Natural killer cell (primary cell): ENCODE measurements at places on chromosomes 4 and X. TPM values are rescaled to one million over a fixed set of nuclear protein-coding genes. Genes with fewer than 3 reads are reported as not detected.

DNA sequence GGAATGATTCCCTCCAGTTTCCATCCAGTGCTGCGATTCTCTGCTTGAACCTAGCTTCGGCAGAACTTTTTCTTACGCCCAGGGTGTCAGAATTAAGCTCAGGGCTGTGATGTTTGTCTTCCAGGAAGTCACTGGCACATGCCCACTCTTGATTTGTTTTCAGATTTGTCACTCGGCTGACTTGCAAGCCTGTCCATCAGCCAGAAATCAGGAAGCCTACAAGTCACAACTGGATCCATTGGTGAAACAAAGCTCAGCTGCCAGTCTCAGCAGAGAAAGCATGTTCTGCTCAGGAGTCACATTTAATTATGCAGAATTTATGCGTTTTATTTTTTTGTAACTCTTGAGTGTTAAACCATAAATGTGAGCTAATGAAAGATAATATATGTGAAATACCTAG lies 38.2 kb upstream of the PNPLA4 start:
- H3K27ac ChIP-seq, result no peak overlapping the region
- no peaks in the 10 kb centered on the region for H3K36me3 ChIP-seq
- DNase-seq, result no peak
- no peaks in the 10 kb centered on the region for H3K27me3 ChIP-seq
- no peaks in the 10 kb centered on the region for H3K4me1 ChIP-seq

GRCh38 chr4:56755901-56756300 lies 65.6 kb downstream of the SPINK2 start:
- H3K4me1 ChIP-seq, result peaks cover 32% of the 10 kb centered on the region
- no peaks in the 10 kb centered on the region for H3K27me3 ChIP-seq
- H3K36me3 ChIP-seq, result no peaks in the 10 kb centered on the region
- H3K4me3 ChIP-seq, result no peak overlapping the region
- H3K27ac ChIP-seq, result no peak overlapping the region
- no peak for DNase-seq

DNA sequence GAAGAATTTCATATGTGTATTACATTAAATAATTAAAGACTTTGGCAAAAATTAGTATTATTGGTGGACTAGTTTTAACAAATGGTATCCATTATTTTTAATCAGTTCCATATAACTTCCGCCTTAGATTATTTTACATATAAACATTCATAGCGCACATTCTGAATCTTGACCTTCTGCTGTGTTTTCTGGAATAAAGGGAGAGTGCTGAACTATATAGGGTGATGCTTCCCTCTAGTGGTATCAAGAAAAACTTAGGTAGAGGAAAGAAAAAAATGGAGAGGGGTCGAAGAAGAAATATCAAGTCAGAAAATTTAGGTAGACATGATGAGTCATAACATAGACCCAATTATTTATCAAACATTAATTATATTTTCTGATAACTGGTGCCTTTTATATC lies 155.6 kb upstream of the PACRGL start:
- no peak for DNase-seq
- H3K4me3 ChIP-seq, result no peak overlapping the region
- H3K4me1 ChIP-seq, result no peaks in the 10 kb centered on the region
- no peaks in the 10 kb centered on the region for H3K27me3 ChIP-seq
- no peak overlapping the region for H3K27ac ChIP-seq
- no peaks in the 10 kb centered on the region for H3K36me3 ChIP-seq

- no peak overlapping the region for H3K4me3 ChIP-seq
- H3K4me1 ChIP-seq, result no peaks in the 10 kb centered on the region
- H3K36me3 ChIP-seq, result no peaks in the 10 kb centered on the region
- DNase-seq, result no peak
Observed at GRCh38 chr4:173883821-173884220, 353.8 kb upstream of the HAND2 start.

GRCh38 chr4:19319607-19320006 lies 932.1 kb upstream of the SLIT2 start:
- H3K36me3 ChIP-seq, result no peaks in the 10 kb centered on the region
- no peak for DNase-seq
- no peaks in the 10 kb centered on the region for H3K4me1 ChIP-seq
- no peak overlapping the region for H3K27ac ChIP-seq
- no peaks in the 10 kb centered on the region for H3K27me3 ChIP-seq
- no peak overlapping the region for H3K4me3 ChIP-seq

MAD2L1 gene
- 2.6 TPM for total RNA-seq

GRCh38 chr4:90349636-90350035 lies 222.4 kb downstream of the CCSER1 start:
- H3K27me3 ChIP-seq, result no peaks in the 10 kb centered on the region
- H3K4me1 ChIP-seq, result no peaks in the 10 kb centered on the region
- H3K36me3 ChIP-seq, result no peaks in the 10 kb centered on the region
- H3K4me3 ChIP-seq, result no peak overlapping the region
- DNase-seq, result no peak

- peaks cover 10% of the 10 kb centered on the region for H3K4me1 ChIP-seq
- H3K27me3 ChIP-seq, result no peaks in the 10 kb centered on the region
- no peak overlapping the region for H3K4me3 ChIP-seq
- no peak overlapping the region for H3K27ac ChIP-seq
Observed at GRCh38 chrX:13428053-13428786, 108.4 kb upstream of the ATXN3L start.

DNA sequence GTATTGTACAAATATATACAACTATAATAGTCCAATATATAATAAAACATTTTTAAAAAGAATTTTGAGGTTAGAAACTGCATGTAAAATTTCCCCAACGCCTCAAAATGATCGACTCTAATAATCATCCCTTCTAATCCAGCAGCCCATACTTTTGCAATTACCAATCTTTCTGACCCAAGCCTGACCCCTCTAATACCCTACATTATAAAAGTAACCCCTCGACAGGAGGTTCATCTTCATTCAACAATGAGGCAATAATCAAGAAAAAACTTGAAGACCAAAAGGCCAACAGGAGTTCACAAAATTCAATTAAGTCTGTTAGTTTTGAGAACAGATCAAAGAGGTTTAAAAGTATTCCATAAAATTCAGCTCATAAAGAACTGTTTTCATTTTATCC lies 393.5 kb downstream of the GPM6A start:
- no peak for DNase-seq
- no peaks in the 10 kb centered on the region for H3K36me3 ChIP-seq
- H3K4me3 ChIP-seq, result no peak overlapping the region
- H3K27me3 ChIP-seq, result no peaks in the 10 kb centered on the region

USP26 gene
- not detected for total RNA-seq

TCP11X2 gene
- not detected for total RNA-seq

CXorf49 gene
- total RNA-seq, result not detected

DNA sequence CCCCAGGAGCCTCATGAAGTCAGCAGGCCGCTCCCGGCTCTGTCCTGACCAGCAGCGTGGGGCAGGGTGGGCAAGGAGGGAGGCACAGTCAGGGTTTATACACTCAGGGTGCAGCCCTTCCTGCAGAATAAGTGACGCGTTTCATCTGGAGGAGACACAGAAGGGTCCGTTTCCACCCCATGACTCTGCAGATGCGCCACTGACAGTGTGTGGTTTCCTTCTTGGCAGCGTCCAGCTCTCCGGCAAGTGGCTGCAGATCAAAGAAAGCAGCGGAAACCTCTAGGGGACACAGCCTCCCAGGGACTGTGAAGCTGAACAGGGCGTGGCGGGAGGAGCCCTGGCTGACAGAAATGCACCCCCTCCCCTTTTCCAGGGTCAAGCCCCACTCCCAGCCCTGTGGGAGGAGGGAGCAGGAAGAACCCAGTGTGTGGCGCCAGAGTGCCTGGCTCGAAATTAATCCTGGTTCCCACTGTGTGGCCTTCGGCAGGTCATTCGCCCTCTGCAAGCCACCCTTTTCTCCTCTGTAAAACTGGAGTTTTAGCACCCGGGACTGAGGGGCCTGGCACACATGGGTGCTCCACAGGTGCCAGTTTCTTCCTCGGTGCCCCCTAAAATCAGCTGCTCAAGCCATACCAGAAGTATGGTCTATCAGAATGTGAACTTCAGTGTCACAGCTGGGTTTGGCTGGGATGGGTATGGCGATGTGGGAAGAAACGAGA lies 17.3 kb upstream of the TBC1D14 start:
- H3K36me3 ChIP-seq, result no peaks in the 10 kb centered on the region
- DNase-seq, result no peak
- peak overlapping the region; percentile 5 for H3K27ac ChIP-seq
- peaks cover 50% of the 10 kb centered on the region for H3K4me1 ChIP-seq

DNA sequence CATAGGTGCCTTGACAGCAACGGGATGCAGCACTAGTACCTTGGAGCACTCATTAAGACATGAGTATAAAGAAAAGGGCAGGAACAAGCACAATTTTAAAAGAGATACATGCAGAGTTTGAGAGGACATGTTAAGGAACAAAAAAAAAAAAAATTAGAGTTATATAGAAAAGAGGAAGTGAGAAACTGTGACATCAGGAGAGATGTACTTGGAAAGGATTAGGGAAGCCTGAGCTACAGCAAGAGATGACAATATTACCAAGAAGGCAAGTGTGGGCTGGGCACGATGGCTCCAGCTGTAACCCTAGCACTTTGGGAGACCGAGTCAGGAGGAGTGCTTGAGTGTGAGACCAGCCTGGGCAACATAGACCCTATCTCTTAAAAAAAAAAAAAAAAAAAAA lies 37.4 kb downstream of the GPR143 start:
- DNase-seq, result no peak
- no peak overlapping the region for H3K27ac ChIP-seq
- H3K27me3 ChIP-seq, result no peaks in the 10 kb centered on the region
- H3K4me3 ChIP-seq, result no peak overlapping the region
- no peaks in the 10 kb centered on the region for H3K4me1 ChIP-seq
- no peaks in the 10 kb centered on the region for H3K36me3 ChIP-seq

DNA sequence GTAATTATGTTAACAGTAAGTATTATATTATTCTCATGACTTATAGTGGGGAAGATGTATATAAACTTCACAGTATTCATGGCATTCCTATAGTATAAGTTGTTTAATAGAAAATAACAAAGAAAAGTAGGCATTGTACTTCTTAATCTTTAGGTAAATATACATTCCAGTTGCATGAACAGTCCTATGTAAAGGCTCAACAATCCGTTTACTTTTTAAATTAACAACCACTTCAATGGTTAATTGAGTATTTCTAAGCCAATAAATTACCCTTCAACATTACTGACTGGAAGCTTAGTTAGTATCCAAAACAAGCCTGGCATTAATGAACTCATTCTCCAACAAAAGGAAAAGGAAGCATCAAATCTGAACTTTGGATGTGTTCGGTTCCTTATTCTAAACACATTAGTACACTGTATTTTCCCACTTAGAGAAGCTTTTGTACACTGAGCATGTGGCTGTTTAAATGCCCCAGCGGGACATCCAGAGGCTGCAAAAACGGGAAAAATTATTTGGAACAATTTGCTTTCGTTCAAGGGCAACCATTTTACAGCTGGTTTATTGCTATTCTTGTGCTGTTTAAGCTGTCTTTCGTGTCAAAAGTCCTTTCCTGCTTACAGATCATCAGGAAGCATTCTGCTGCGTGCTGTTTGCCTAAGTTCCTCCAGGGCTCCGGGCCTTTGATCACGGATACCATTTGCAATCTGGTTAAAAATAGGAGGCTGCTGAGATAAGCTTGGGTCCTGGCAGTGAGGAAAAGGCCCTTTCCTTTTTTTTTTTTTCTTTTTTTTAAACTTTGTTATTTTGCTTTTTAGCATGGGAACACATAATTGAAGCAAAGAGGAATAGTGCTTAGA lies 460.3 kb downstream of the SPRY1 start:
- H3K27me3 ChIP-seq, result no peaks in the 10 kb centered on the region
- H3K4me3 ChIP-seq, result no peak overlapping the region
- H3K27ac ChIP-seq, result no peak overlapping the region
- DNase-seq, result no peak
